ENCODE measurements at places on chromosomes 12 and 14.

DNA sequence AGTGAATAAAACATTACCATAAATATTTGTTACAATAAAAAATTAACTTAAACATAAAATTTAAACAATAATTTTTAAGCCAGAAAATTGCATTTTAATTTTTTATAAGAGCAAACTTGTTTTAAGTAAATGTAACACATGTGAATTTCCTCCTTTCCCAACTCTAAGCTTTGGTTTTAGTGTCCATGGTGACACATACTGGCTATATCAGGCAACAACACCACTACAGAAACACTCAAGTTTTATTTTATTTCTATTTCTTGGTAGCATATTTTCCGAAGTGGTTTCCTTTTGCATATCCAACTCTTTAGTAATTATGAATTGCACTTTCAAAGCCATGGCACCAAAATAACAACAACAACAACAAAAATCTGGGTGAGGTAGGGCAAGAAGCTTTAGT lies 2.2 kb downstream of the NELL2 start:
- DNase-seq: no peak

- no peak for DNase-seq
Measured at GRCh38 chr14:33052943-33053342, 114.3 kb downstream of the NPAS3 start.

- DNase-seq: no peak
Measured at GRCh38 chr12:71057330-71057729, 100.5 kb downstream of the TSPAN8 start.

DNA sequence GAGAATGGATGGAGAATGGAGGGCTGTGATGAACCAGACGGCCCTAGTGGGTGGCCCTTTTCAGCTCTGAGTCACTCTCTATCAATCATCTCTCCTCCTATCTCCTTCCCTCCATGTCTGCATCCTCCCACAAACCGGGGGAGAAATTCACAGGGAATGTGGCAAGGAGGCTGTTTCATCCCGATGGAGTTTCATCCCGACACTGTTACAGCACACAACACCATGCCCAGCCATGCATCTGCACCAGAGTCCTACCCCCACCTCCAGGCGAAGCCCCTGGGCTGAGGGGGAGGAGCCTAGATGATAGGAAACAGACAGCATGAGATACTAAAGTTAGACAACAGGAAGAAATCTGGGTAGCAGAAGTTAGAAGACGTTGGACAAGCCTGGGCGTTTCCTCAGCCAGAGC lies 20.8 kb downstream of the SLC8B1 start:
- DNase-seq: no peak

- no peak for DNase-seq
Measured at GRCh38 chr12:99284161-99284560, 363.4 kb upstream of the GARIN6 start.

GRCh38 chr14:30271811-30272323 lies 287.1 kb upstream of the G2E3 start:
- DNase-seq: no peak

DNA sequence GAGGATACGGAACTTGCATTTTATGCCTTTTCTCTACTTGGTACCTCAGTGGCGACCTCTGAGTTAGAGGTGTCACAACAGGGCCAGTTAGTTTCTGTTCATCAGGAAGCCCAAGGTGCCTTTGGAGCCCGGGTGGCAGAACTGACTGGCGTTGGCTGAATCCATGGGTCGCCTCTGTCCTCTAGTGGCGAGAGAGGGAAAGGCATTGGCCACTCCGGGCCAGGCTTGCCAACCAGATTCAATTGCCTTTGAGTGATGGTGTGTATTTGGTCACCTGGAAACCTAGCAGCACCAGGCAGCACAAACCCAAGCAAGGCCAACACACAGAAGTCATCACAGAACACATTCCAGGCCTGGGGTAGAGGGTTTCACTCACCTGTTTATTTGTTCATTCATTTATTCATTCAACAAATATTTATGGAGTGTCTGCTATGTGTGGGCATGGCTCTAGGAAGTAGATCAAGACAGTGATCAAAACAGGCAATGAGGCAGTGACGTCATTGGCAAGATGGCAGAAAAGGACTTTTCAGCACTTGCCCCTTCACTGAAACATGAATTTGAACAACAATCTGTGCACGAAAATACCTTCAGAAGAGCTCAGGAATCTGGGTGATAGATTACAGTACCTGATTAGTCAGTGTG lies 40.5 kb upstream of the KCNA5 start:
- DNase-seq: peak; percentile 53

DNA sequence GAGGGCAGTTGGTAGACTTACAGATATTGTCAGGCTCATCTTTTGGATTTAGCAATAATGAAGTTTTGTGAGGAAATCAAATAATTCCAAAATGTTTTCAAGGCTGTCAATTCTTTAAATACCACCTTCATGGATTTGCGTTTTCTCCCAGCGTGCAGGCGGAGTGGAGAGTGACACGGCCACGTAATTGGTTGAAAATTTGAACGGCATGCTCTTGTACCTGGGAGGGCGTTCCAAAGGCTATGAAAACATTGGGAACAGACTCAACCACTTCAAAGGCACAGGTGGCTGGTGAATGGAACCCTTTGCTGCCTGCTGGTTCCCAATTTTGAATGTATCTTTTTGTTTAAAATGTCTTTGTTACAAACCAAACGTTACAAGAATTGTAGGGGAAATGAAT lies 12.4 kb downstream of the SMIM41 start:
- DNase-seq: no peak

- no peak for DNase-seq
Measured at GRCh38 chr12:51023625-51024382, 2.4 kb downstream of the SLC11A2 start.

DNA sequence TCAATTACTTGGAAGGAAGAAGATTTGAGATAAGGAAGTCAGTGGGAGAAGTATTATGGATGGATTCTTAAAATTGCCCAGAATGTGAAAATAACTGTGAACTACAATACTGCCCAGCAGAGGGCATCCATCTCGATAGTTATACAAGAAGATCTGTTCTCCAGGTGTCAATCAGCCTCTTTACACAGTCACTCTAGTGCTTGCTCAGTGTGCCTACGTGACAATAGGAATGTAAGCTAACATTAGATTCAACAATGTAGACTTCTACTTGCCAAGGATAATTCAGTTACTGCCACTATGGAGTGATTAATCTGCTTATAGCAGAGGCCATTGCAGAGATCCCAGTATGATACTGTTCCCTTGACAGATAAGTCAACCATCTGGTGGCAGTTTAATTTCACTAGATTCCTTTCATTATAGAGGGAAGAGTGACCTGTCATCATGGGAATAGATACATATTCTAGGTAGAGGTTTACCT lies 10.6 kb upstream of the MAP4K5 start:
- DNase-seq: peak; percentile 43

GRCh38 chr14:79246173-79246572 lies 965.1 kb downstream of the DIO2 start:
- no peak for DNase-seq

DNA sequence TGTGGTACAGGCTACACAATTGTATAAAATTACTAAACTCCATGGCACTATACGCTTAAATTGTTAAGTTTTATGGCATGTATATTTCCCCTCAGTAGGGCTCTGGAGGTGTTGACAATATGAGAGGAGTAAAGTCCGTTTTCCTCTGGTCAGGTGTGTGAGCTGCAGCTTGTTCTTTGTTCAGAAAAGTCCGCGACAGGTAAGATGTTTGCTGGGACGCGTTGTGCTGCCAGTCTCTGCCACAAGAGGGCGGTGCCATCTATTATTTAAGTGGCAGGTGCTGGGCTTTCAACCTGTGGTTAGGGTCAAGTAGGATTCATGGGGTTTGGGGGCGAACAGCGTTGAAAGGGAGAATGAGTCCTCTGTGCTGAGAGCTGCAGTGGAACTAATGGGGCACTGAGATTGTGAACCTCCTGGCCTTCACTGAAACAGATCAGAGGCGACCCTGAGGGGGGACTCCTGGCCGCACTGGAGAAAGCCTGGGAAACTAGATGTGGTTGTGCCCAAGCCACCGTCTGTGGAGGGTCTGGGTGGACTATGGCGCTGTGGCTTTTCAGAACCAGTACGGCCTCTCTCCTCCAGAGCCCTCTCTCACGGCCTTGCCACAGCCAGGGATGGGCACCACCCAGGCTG lies 179.0 kb downstream of the SLC15A4 start:
- DNase-seq: no peak

GRCh38 chr12:102685841-102686240 lies 205.5 kb upstream of the IGF1 start:
- DNase-seq: no peak
